Fibroblast of pulmonary artery (primary cell): ENCODE measurements at places on chromosomes 5 and 9.

DNA sequence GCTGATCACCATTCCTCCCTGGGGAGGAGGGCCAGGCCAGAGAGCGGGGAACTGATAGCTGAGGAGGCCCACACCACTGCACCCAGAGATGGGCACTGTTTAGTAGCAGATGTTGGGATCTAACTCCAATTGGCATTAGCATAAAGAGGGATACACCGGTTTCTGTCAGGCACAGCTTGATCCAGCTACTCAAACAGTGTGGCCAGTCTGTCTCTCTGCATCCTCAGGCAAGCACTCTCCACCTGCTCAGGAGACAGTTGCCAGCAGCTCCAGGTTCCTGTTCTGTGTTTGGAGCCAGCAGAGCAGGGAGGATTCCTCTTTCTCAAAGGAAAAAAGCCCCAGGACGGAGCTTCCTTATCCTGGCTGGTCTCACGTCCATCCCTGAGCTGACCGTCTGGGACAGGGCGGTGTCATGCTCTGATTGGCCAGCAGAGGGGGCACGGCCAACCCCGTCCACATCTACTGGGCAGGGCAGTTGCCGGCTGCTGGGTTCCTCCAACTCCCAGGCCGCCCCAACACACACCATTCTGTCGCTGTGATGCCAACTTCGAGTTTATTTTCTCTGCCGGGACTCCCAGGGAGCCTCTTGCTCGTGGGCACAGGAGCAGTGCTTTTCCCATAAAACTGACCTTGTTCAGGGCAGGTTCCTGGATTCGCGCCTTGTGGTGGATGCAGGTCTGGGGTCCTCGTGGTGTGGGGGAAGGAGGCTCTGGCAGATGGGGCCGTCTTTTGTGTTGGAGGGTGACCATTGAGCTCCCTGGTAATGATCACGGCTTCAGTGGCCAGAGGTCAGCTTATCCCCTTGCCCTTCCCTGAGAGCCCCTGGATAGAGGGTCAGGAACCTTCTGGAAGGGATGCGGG, 47.9 kb downstream of the COL5A1 start:
- DNase-seq: peak; percentile 67

GRCh38 chr5:138647261-138647788, 72.1 kb upstream of the HSPA9 start:
- peak; percentile 26 for DNase-seq

- DNase-seq: no peak
These were observed 125.5 kb downstream of the PIK3R1 start for GRCh38 chr5:68341006-68341405.

- DNase-seq: no peak
These were observed 193.3 kb downstream of the DIRAS2 start for GRCh38 chr9:90449213-90449925.

DNA sequence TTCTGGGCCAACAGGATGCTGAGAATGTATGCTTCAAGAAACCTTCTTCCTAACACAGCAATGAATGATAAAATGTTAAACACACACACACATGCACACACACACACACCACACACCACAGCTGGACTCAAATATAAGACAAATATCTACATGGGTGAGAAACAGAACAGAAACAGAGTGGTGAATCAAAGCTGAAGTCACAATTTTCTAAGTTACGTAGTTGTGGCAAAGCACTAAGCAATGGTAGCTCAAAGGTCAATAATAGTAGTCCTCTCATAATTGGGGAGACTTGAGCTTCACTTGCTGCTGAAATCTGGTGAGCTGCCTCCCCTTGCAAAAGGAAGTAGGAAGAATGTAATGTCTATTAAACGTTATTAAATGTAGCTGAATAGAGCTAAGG, 33.7 kb upstream of the ITGA1 start:
- no peak for DNase-seq

- DNase-seq: no peak
These were observed 65.4 kb downstream of the EPB41L4A start for GRCh38 chr5:112353678-112354077.

GRCh38 chr9:109256336-109256735, 64.5 kb downstream of the EPB41L4B start:
- DNase-seq: no peak

DNA sequence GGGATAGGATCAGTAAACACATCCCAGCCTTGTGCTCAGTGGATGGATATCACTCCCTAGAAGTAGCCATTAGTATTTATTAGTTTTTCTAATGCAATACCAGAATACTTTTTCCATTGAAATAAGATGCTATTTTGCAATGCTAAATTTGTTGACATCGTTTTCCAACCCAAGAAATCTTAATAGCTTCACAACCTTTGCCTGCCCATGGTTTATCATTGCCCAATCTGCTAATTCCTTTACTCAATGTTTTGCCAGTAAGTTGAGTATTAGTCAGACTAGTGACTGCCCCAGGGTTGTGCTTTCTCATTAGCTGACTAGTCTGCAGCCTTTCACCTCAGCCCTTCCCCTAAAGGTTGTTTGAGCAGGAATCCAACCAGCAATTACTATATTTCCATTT, 62.9 kb downstream of the NREP start:
- DNase-seq: peak; percentile 66

- peak; percentile 23 for DNase-seq
These were observed 15.2 kb upstream of the LHX3 start for GRCh38 chr9:136220017-136220729.

DNA sequence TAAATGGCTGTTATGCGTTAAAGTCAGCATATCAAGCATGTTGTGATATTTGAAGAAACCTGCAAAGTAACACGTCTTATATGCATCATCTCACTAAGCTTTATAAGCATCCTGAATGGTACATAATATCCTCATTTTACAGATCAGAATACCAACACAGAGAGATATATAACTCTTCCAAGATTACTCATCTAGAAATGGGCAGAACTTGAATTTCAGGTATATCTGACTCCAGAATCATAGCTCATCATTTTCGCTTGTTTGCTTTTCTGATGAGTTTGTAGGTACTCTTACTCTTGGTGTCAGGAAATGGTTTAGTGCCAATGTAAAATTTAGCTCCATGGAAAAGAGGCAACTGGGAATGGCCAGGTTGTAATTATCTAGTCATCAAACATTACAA, 232.3 kb upstream of the ANKH start:
- DNase-seq: no peak

DNA sequence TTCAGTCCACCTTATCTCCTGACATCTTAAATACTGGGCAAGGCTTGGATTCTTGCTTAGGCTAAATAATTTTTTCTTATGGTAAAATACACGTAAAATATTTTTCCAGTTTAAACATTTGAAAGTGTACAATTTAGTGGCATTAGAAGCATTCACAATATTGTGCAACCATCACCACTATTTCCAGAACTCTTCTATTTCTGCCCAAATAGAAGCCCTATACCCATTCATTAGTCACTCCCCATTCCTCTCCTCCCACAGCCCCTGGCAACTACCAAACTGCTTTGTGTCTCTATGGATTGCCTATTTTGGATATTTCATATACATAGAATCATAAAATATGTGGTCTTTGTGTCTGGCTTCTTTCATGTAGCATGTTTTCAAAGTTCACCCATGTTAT, 57.6 kb downstream of the IL31RA start:
- peak; percentile 11 for DNase-seq

DNA sequence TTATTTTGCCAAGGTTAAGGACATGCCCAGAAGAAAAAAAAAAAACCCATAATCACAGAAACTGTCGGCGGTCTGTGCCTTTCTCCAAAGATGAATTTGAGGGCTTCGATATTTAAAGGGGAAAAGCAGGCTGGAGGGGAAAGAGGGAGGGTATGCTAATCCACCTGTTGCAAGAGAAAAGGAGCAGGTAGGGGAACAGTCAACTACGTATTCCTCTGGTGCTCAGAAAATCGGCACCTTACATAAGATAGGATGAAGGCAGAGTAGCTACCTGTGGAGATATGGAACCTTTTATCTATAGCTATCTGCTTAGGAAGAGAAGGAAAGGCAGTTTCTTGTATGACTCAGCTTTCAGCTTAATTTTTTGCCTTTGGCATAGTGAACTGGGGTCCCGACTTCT, 77.7 kb downstream of the PTCD2 start:
- no peak for DNase-seq

DNA sequence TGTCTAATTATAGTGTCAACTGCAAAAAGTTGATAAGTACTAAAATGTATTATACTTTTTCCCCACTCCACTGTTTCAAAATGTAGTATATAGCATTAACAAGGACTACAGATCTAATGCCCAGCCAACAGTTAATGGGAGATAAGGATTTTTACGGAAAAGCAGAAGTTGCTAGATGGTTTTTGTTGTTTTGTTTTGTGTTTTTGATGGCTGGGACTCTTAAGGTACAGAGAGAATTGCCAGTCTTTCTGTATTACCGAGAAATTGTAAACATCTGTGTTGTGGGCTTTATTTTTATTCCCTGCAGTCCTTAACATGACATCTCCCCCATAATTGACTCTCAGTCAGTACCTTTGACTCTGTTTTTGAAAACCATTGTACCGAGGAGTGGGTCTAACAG, 44.0 kb downstream of the TRIO start:
- no peak for DNase-seq

DNA sequence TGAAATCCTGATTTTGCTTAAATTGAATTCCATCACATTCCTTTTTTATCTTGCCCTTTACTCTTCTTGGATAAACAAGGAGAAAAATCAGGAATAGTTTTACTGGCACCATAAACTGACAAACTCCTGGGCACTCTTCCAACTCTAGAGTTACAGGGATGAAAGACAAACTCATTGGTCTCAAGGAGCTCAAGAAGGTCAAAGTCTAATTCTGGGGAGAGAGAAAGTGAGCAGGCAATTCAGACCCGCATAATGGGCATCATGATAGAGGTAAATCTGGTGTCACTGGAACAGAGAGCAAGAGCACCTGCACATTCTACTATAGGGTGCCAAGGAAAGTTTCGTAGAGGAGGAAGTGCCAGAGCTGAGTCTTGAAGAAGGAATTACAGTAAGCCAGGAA, 64.8 kb downstream of the GRIN3A start:
- DNase-seq: no peak

GRCh38 chr9:124215368-124215910, 42.3 kb upstream of the NEK6 start:
- no peak for DNase-seq

GRCh38 chr9:72322678-72323077, 42.3 kb downstream of the ZFAND5 start:
- DNase-seq: no peak

DNA sequence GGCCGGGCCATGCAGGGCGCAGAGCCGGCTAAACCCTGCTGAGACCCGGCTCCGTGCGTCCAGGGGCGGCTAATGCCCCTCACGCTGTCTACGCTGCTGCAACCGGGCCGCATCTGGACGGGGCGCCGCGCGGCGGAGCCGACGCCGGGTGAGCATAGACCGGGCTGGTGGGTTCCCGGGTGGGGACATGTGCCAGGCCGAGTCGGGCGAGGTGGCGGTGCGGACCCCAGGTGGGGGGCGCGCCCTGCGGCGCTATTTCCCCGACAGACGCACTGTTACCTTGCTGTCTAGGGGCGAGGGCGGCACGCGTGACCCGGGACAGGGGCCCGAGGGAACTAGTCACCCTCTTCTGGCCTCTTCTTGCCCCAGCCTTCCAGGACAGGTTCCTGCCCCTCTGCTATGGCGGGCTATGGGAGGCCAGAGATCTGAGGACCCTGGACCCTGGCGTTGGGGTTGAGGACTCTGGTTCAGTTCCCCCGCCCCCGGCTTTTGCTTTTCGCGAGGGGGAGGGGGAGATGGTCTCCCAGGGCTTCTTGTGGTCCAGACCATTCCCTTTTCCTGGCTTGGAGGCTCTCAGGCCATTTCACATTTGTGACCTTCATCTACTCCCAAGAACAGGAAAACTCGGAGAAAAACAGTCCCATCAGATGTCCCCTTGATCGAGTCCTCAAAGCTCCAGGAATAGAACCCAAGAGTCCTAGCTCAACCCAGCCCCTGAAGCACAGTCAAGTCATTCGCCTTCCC, 536 bp downstream of the SLC27A4 start:
- no peak for DNase-seq
